Activated CD4-positive, alpha-beta T cell treated with anti-CD3 and anti-CD28 coated beads, Interleukin-2, amount 10 ng/mL, durations not matched to agents 7 days and 5 days (primary cell): ENCODE measurements at places on chromosomes 4 and X.

GRCh38 chr4:153645183-153645582 is 38.9 kb upstream of the TLR2 start:
- no peak for DNase-seq

DNA sequence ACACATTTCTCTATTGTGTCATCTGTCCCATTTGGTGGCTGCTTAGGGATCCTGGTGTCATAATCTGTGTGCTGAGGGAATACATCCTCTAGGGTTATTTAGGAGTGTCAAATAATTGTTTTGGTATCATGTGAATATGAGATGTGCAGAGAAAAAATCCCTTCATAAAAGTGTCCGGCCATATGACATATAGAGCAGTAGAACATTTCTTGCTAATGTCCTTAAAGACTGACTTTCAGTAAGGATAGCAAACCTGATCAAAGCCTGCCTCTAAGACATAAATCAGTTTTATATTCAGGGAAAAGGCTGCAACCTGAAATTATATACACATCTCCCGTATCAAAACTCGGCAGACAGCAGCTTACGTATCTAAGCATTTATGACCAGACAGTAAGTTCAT is 211.6 kb downstream of the ADAM29 start:
- DNase-seq = no peak

DNA sequence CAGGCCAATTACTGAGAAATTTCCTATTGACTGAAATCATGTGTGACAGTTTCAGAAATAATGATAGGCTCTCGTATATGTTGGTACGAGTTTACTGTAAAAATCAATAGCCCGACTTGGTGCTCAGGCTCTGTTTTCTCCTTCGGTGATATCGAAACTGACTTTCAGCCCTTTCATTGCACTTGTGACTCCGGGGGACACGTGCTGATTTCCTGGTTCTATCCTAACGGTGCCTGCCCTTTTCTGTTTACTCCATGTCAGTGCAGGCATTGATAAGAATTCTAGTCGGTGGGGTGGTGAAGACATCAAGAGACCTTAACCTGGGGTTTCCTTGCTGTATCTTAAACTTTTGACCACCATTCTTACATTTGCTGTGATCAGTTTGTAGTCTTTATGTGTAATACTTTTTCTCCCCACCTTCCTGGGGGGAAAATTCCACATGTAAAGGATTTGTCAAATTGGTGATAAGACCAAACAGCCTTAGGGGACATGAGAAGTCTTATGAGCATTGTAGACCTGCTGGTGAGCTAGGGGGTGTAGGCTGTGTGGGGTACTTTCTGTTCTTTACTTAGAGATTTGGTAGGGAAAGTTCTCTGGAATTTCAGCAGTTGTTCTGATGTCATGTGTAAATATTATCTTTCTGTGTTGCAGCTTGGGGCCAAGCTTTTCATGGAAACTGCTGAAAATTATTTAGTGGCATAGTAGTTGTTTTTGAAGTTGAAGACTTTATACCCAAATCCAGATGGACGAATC is 52.7 kb downstream of the TMEM131L start:
- peak; percentile 37 for DNase-seq

GRCh38 chr4:154622598-154622997 is 10.1 kb upstream of the FGG start:
- DNase-seq = peak; percentile 57

DNA sequence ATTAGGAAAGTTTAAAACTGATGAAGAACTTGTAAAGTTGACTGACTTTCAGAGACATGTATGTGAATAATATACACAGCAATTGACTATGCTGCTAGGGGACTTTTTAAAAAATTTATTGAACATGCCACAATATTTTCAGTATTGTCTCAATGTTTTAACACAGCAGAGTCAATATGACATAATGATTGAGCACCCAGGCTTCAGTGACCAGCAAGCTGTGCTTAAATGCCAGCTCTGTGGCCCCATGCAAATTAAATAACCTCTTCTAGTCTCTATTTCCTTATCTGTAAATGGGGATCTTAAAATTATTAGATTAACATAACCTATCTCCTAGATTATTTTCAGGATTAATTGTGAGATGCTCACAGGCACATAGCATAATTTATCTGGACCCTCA is 56.8 kb upstream of the TXK start:
- no peak for DNase-seq

GRCh38 chrX:142428916-142429315 is 223.8 kb upstream of the MAGEC2 start:
- no peak for DNase-seq

GRCh38 chr4:40585201-40585799 is 44.4 kb downstream of the RBM47 start:
- DNase-seq = no peak

DNA sequence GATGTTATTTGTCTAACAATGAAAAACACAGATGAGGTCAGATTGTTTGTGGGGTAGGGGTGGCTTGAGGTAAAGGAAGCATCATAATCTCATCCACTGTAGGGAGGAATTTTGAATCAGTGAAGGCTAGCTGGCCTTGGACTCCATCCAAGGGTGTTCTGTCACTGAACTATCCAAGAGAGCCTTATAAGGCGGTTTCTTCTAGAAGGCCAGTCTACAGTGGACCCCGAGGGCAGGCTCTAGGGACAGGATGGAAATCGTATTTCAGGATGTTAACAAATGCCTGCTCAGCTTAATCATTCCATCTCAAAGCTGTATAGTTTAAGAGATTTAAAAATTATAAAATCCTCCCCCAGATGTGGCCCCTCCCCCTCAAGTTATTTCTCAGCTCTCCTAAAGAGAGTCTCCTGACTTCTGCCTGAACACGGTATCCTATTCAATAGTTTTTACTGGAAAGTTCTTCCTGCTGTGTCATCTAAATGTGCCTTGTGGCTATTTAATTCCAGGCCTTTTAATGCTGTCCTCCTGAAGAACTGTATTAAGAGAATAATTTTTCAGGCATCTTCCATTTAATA is 8.0 kb downstream of the IGFBP7 start:
- no peak for DNase-seq

DNA sequence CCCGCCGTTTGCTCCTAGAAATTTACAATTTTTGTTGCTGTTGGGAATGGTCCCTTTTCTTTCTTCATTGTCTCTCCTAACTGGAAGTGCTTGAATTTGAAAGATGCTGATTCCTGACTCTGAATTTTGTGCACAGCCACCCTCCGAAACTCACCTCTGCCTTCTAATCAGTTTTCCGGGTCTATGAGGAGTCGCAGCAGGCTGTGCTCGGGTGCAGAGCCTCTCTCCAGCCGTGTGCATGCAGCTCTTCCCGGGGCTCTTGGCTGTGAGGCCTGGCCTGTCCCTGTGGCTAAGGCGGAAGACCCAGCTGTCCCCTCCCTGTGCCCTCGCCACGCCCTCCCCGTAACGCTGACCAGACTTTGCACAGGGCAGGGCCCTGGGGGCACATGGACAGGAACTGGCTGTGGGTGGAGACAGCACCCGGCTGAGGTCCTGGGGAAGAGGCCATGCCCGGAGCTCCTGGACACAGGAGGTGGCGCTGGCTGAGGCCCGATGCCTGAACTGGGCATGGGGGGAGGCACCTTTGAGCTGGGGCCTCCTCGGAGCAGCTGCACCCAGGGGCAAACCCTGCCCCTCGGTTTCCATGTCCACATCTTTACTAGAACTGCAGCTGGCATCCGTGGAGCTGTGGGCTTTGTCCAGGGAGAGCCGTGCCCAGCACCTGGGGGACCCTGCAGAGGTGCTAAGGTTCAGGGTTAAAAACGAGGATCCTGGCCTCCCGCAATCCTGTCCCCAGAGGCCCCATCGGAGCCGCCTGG is 32.6 kb upstream of the SPON2 start:
- no peak for DNase-seq

DNA sequence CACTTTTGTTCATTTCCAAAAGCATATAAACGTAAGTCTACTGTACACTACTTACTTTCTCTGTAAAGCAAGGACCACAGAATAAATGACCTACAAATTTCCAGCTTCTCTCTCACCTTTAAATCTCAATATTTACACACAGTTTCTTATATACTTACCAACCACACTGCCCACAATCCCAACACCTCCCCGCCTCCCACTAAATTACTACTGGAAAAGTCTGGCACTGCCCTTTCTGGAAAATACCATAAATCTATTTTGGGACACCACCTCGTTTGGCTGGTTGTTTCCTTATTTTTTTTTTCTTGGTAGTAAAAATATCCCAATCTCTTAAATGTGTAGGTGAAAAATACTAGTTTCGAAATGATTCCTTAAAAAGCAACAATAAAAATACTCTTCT is 19.6 kb downstream of the FAT1 start:
- DNase-seq = no peak

DNA sequence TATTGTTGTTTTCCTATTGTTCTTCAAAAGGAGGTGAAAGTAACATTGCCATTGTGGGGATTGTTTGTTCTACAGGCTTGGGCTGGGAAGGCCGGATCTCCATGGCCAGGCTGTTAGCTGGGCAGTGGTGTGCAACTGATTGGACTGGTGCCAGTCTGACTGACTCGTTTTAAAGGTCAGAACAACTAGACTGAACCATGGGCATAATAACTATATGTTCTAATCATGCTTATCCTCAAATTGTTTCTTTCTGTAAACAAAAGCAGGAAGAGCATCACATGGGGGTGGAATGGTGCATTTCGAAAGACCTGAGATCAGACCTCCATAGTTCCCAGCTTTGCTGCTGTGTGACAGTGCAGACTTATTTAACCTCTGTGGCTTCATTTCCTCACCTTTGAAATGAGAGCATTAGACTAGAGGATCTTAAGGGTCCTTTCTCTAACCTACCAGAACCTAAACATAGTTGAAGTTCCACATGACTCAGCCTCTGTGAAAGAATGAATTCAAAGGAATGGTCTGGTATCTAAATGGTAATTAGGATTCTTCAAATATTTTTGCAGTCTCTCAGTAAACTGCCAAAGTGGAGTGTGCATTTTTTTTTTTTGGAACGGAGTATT is 66.7 kb upstream of the PGRMC2 start:
- DNase-seq = no peak

DNA sequence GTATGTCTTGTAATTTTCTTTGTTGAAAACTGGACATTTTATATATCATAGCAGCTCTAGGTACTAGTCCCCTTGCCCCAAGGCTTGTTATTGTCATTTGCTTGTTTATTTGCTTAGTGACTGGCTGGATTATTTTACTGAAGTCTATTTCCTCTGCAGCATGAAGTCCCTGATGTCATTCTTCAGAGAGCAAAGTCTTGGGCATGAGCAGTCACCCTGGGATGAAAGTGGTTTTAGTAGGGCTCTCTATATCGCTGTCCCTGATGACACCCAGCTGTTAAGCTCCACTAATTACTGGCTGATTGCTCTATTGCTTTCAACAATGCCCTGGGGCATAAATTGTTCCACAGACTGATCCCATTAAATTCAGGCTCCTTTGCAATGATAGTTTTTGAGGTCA is 113.5 kb upstream of the USP9X start:
- no peak for DNase-seq

DNA sequence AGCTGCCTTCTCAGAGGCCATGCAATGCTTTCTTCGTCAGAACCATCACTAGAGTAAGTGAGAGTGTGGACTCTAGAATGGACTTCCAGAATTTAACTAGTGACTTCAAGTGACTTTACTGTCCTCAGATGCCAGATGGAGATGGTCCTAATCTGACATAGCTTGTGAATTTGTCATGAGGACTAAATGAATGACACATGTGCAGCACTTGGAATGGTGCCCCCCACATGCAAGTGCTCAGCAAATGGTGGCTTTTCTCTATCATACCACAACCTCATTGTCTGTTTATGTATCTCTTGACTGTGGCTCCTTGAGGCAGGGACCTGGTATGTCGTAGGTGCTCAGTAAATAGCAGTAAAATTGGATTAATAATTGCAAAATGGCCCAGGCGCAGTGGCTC is 91.6 kb upstream of the STX18 start:
- no peak for DNase-seq

DNA sequence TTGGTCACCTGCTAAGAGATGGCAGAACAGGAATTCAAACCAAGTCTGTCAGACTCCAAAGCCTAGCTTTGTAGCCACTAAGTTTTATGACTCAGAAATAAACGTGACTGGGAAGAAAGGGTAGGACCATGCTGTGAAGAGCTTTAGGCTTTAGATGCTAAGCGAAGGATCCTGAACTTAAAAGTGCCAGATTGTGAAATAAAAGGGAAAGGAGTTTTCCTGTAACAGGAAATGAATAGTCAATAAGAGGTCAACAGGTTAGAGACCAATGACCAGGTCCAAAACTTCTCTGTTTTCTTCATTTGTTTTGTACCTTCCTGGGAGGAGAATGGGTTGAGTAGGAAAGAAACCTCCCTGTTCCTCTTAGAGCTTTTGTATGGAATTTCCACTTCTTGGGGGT is 98.8 kb upstream of the EOLA2 start:
- no peak for DNase-seq

- DNase-seq = peak; percentile 38
Measured at GRCh38 chr4:139416073-139416673, 37.7 kb upstream of the RAB33B start.

GRCh38 chrX:39144956-39145355 is 343.7 kb downstream of the MID1IP1 start:
- DNase-seq = no peak

- no peak for DNase-seq
Measured at GRCh38 chr4:74376888-74377483, 12.0 kb downstream of the EREG start.

DNA sequence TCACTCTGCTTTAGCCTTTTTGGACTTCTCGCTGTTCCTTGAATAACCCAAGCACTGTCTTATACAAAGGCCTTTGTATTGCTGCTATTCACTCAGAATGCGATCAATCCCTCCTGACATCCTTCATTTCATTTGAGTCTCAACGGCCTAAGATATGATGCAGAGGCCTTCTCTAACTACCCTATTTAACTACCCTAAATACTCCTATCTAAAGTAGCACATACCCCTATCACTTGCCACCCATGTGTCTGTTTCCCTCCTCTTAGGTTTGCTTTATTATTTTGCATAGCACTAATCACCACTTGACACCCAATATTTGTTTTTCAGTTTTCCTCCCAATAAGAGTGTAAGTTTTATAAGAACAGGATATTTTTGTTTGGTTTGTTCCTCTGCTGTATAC is 42.3 kb upstream of the ACSL4 start:
- no peak for DNase-seq

DNA sequence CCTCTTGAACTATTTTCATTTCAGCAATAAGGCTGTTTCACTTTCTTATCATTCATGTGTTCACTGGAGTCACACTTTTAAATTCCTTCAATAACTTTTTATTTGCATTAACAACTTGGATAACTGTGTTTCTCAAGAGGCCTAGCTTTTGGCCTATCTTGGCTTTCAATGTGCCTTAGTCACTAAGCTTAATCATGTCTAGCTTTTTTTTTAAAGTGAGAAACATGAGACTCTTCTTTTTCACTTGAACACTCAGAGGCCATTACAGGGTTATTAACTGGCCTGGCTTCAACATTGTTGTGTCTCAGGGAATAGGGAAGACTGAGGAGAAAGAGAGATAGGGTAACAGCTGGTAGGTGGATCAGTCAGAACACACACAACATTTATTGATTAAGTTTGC is 64.0 kb upstream of the VCX2 start:
- DNase-seq = no peak
